Epithelial cell of proximal tubule (primary cell): ENCODE measurements at places on chromosomes 5 and 9. TPM values are rescaled to one million over a fixed set of nuclear protein-coding genes. Genes with fewer than 3 reads are reported as not detected.

- DNase-seq: no peak
Observed at GRCh38 chr5:16574789-16575721, 41.7 kb downstream of the RETREG1 start.

SMU1 gene
- total RNA-seq: 14.4 and 17.9 TPM in 2 replicates

GRCh38 chr5:104298518-104298917, 735.9 kb upstream of the NUDT12 start:
- DNase-seq: no peak

DNA sequence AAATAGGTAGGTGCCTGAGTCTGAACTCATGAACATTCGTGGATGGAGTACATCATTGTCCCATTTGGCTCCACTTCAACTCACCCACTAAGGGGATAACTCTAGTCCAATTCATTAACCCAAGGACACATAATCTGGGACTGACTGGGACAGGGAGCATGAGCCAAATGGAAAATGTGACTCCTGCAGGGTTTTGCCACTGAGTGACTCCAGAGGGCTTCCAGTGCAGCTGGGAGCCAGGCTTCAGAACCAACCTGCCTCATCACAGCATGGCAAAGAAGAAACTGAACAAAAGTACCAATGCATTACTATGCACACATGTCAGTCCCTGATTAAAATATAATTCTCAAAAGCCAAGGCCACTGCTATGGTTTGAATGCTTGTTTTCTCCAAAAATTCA, 159.7 kb upstream of the SNX2 start:
- DNase-seq: no peak

- DNase-seq: no peak
Observed at GRCh38 chr5:51598026-51598425, 214.8 kb downstream of the ISL1 start.

- no peak for DNase-seq
Observed at GRCh38 chr5:158152136-158152535, 293.2 kb upstream of the CLINT1 start.

DNA sequence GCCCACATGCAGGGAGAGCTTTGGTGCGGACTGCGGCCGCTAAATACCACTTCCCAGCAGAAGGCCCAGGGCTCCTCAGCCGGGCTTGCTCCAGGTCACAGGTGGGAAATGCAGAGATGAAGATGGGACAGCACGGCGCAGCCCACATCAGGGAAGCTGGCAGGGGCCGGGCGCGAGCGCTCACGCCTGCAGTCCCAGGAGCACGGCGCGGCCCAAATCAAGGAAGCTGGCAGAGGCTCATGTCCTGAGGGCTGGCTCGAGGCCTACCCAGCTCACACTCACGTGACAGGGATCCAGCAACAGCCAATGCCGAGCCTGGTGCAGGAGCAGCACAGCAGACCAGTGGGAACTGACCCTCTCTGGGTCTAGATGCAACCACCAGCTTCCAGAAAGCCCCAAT, 16.3 kb downstream of the LPCAT1 start:
- DNase-seq: no peak

- DNase-seq: peak; percentile 9
Observed at GRCh38 chr9:121921444-121921843, 171.7 kb downstream of the TTLL11 start.

DNA sequence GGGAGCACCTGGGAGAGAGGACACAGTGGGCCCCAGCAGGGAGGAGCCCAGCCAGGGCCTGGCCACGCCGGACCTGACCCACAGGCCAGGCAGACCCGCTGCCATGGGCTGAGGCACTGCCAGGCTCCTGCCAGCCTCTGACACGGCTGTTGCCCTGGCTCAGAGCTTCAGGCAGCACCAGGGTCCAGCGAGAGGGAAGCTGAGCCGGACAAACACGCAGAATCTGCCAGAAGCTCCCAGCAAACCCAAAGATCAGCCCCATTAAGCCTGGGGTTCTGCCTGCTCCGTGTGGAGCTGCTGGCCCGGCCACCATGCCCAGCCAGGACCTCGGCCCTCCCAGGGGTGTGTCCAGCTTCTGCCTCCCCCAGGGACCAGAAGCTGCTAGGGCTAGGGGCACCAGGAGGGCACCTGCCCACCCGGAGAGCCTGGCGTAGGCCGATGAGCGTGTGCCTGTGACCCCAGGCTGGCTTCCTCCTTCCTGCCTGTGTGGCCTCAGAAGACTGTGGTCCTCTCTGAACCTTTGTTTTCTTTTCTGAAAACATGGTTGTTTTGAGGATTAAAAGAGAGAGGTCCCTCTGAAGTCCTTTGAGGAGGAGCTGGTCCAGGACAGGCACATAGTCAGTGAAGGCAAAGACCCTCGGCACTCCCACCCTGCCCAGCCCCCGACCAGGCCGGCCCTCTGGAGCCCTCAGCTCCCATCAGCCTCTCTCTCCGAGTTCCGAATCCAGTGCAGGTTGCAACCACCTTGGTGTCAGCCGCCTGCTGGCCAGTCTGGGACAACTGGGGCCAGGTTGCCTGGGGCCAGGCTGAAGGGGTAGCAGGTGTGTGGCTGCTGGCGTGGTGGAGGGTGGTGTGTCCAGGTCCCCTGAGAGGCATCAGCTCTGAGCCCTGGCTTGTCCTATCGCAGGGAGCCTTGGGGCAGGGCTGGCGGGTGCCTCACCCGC, 39.6 kb downstream of the KCNT1 start:
- no peak for DNase-seq

GRCh38 chr5:10527281-10527950, 36.5 kb upstream of the ANKRD33B start:
- DNase-seq: no peak

- DNase-seq: no peak
Observed at GRCh38 chr5:45741110-45741509, 44.9 kb upstream of the HCN1 start.

DNA sequence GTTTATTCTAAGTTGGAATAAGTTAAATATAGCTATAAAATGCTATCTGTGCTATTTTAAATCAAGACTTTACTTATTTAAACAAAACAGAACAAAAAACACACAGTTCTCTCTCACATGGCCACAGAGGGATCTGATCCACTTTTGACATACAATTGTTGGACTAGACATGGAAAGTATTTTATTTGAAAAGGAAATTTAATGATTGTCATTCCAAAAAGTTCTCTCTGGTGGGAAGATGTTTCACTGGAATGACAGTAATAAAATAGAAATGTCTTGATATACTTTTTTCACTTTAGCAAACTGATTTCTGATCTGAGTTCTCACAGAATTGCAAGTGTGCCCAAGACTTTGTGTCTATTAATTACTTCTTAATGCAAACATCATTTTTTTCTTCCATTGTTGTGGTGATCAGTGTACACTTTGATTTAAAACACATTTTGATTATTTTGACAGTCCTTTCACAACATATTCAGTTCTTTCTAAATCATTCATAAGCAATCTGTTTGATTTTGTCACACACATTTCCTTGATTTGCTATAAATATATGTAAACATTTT, 30.1 kb upstream of the MINAR2 start:
- no peak for DNase-seq

DNA sequence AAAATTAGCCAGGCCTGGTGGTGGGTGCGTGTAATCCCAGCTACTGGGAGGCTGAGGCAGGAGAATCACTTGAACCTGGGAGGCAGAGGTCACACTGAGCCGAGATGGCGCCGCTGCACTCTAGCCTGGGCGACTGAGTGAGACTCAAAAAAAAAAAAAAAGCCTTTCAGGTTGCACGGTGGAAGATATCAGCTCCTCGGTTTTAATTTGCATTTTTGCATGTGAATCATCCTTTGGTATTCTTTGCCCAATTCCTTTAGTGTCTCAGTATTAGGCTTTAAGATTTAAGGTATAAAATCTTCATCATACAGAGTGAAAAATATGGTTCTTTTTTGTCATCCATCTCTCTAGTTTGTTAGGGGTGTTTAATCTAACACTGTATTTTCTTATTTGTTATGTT, 173.6 kb upstream of the S1PR3 start:
- DNase-seq: no peak

DNA sequence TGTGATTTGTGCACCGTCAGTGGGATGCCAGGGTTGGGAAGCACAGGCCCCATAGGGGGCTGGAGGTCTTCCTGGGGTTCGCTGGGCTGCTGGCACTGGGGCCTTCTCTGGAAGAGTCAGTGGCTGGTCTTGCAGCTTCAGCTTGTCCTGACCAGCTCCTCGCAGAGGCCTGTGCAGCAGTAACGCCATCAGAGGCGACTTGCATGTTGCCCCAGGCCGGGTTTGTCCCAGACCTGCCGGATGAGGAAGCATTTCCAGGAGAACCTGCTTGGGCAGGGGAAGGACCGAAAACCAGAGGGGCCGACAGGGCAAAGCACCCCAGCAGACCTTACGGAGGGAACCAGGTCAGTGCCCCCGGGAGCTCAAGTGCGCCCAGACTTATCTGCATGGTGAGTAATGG, 54.7 kb upstream of the IRX2 start:
- no peak for DNase-seq

GRCh38 chr5:10489810-10490426, 48.2 kb downstream of the ROPN1L start:
- no peak for DNase-seq

LOX gene
- 6.1 and 14.9 TPM in 2 replicates for total RNA-seq

SIT1 gene
- not detected in 2 replicates for total RNA-seq

ASTN2 gene
- 4.1 and 4.4 TPM in 2 replicates for total RNA-seq

DNA sequence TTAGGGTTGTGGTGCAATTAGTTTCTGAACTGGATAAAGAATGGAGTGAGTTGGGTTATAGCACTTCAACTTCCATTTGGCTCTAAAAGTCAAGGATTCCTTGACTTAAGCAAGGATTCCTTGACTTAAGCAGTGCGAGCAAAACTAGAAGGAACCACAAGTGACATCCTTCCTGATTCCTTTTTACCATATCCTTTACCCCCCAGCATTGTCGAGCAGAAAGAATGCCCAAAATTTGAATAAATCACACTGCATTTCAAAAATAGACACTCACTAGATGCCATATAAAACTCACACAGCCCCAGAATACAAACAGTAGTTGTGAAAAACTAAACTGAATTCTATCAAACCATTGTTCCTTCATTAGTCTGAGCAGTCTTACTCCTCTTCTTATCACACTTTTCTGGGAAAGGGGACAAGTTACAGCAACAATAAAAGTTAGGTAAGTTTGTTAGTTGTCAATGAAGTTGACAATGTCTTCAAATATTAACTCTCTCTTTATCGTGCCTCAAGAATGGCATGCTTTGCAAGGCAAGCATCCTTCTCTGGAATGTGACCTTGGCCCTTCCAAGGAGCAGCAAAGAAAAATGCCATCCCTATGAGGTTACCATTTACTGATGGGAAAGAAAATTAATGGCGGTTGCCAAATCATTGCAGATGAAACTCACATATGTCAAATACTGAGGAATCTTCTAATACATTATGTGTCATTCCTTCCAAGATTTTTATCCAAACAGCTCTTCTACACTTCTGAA, 273.3 kb upstream of the ANKRD55 start:
- DNase-seq: peak; percentile 81

ITGA1 gene
- total RNA-seq: 2.2 and 3.2 TPM in 2 replicates

DNA sequence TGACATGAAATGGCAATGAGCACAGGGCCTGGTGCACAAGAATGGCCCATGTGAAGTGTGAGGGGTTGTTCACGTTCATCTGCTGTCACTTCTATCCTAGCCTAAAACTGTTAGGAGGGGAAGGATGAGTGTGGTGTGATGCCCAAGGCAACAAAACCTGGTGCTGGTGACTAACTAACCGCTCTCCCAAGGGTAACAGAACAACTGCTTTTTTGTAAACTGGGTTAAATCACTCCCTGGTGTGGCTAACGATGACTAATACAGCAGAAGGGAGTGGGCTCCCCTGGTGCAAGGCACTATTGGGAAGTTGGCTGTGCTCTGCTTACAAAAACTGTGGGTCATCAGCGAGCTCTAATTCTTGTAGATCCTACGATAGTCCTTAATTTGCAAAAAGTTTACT, 103.2 kb upstream of the VCAN start:
- DNase-seq: no peak

GRCh38 chr5:106525438-106525837, 1145.3 kb downstream of the EFNA5 start:
- DNase-seq: no peak

GRCh38 chr9:81632599-81632998, 56.7 kb downstream of the TLE1 start:
- DNase-seq: no peak

SUSD1 gene
- total RNA-seq: 17.4 and 37.4 TPM in 2 replicates

DNA sequence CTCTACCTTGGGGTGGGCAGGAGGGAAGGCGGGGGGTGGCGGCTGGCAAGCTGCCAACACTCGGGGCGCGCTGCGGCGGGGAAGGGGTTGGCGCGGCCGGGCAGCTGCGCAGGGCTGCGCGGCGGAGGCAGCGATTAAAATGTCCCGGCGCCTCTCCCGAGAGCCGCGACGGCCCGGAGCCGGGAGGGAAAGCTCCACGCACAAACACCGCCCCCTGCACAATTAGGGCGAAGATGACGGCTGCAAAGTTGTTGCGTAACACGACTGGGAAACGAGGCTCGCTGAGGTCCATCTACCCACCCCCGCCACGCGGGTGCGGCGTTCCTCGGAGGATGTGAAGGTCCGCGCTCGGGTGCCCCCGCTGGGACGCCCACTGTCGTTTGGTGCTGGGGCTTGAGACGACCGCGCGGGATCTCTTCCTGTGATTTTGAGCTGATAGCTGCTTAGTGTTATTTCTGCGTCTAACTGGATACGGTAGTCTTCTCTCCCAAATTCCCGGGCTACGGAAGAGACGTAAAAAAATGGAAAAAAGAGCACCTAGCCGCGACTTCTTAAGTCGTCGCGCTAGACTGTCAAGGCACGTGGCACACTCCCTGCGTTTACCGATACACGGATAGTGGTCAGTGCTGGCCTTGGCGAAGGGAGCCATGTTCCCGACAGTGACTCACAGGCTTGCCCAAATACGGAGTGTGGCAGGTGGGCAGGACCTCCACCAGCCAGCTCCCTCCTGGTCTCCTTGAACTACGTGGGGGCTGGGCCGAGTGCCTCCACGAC, 958 bp upstream of the NFIL3 start:
- no peak for DNase-seq

ADRA1B gene
- 4.0 and 5.9 TPM in 2 replicates for total RNA-seq

DNA sequence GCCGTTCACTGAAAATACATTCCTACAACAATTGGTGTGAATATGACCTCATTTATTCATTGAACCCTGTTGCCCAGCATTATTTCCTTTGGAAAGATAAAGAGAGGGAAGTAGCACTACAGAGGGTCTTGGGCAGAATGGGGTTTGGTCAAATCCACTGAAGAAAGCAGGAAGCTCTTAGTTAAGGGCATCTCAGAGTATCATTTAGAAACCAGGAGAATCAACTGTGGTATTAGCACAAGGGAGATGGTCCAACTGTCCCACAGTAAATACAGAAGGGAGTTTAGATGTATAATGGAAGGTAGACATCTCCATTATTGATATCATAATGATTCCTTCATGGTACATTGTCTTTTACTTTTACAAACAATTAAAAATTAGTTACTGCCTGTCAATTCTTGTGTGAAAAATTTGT, 47.1 kb downstream of the LIX1 start:
- no peak for DNase-seq

CDH10 gene
- 0.43 and 0.58 TPM in 2 replicates for total RNA-seq

GRCh38 chr5:134948911-134949310, 18.8 kb upstream of the CATSPER3 start:
- DNase-seq: no peak

DNA sequence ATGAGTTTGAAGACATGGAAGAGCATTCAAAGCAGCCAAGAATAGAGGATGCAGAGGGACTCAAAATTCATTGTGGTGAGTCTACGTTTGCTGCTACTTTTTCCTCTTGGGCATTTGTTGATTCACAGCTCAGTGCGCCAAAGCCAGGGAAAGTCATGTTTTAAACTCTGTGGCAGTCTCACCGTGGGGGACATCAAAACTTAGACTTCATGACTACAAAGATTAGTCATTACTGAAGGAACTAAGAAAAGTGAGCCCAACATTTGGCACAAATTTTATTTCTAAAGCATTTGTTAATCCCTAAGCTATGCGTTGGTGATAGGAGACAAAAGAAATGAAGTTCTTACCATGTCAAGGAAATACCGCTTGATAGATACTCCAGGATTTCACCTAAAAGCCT, 73.7 kb upstream of the MTAP start:
- DNase-seq: no peak

- no peak for DNase-seq
Observed at GRCh38 chr9:113775749-113776148, 100.4 kb upstream of the ZNF618 start.
